Activated effector memory CD4-positive, alpha-beta T cell treated with Interleukin-2 at 50 U/mL for 16 hours (primary cell): ENCODE measurements at places on chromosomes 1 and 21.

DNA sequence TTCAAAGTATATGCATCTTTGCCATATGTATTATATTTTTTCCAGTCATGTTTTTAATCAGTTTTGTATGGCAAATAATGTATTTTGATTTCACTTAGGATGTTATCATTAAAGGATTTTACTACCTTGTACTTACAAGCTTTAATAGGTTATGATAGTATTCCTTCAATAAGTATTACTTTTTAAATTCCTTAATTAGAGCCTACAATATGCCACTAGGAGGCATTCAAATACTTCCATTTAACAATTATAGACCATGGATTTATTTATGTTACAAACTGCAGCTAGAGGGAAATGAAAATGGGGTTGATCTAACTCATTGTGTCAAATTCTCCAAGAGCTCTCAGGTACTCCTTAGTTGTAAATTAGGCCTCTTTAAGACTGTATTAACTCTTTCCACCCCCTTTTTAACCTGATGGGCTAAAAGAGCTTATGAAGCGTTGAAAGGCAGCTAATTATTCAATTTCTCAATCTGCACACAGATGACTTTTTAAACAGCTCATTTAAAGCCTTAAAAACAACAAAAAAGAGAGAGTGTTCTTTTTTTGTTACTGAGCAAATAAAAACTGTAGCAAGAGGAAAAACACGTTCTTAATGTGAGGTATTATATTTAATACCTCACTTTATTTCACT, 156.2 kb downstream of the DENND1B start:
- DNase-seq, result no peak

DNA sequence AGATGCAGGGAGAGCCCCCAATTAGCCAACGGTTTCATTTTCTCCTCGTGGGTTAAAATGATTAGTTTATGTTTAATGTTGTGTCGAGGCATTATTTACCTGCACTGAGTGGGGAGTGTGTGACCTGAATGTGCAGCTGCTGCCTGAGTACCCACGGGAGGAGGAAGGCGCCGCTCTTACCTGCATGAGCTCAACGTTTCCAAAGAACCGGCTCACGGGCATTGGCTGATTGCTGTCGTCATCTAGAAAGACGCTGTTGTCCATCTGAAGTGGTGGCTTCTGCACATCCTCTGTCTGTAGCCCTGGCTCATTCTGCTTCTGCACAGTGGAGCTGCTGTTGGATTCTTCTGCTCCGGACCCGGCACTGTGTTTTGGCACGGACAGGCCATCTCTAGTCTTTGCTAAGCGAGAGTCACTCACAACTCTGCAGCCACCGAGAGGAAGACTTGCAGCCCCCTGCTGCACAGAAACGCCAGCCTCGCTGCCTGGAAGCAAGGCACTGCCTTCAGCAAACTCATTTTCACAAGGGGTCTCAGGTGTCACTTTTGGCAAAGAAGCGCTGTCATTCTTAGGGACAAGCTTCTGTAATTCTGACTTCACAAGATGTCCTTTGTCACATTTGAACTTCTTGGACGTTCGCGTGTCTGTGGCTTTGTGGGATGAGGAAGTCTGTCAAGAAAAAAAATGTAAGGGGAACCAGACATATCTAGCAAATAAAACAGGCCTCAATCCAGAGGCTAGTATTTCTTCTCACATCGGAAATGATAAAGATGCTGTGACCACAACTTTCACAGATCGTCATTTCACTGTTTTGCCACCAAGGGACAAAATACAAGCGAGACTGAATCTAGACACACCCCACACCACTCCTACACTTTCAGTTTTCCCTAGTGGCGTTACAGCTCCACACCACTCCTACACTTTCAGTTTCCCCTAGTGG, 9.4 kb downstream of the C1orf174 start:
- DNase-seq, result no peak

DNA sequence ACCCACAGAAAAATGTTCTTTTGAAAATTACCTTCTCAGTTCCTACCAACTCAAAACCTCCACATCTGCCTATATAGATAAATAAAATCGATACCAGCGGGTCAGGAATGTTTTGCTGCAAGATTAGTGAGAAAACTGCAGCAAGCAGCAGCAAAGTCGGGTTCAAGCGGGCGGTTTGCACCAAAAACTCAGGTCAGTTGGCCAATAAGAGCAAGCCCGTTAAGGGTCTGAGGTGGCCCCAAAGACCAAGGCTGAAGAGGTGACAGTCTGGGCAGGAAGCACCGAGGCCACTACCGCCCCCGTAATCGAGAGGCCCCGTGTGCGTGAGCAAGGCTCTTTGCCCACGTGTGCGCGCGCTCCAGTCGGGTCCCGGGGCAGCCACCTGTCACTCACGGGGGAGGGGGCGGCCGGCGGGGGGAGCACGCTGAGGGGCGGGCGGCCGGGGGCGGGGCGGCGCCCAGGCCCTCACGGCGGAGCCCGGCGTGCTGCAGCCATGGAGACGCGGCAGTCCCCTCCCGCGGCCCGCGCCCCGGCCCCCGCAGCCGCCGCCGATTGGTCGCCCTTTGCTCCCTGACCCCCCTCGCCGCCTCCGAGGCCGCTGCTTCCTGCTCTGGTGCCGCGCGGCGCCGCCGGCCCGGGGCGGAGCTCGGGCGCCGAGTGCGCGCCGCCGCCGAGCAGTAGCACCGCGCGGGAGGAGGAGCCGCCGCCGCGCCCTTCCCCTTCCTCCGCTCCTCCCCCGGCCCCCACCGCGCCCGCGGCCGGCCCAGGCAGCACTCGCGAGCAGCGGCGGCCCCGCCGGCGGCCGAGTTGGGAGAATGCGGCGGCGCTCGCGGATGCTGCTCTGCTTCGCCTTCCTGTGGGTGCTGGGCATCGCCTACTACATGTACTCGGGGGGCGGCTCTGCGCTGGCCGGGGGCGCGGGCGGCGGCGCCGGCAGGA, at the start of gene GALNT2:
Gene GALNT2, plus strand, starts transcription at position 773 of the 939 bp plus-strand sequence. Its CDS starts 43 bp downstream, at position 816.
- DNase-seq, result peak; percentile 86

- DNase-seq, result no peak
Observed at GRCh38 chr21:41973861-41974751, 20.3 kb upstream of the C2CD2 start.

GRCh38 chr21:29486306-29486807, 187.6 kb downstream of the BACH1 start:
- no peak for DNase-seq

DNA sequence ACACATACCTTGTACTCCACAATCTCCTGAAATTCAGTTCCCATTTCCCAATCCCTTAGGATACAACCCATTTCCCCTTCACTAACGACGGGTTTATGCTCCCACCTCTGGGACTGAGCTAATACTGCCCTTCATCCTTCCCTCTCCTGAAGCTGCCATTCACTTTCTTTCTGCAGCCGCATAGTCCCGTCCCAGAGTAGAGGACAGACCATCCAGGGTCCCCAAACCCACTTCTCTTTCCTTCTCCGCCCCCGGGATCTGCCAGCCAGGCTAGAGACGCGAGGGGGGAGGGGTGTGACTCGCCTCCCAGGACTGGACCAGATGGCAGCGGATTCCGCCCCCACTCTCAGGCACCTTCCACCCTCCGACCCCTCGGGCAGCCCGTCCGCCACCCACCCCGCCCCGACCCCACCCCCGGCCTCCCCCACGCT, 679 bp downstream of the ABL2 start:
- peak; percentile 2 for DNase-seq
